ELF-1 (cell line): ENCODE measurements at places on chromosomes 12 and 14.

- no peak for DNase-seq
Measured at GRCh38 chr14:100587086-100587762, at the start of gene BEGAIN. BEGAIN (minus strand) TSS chr14:100587417; CDS start chr14:100587290, 127 bp downstream.

DNA sequence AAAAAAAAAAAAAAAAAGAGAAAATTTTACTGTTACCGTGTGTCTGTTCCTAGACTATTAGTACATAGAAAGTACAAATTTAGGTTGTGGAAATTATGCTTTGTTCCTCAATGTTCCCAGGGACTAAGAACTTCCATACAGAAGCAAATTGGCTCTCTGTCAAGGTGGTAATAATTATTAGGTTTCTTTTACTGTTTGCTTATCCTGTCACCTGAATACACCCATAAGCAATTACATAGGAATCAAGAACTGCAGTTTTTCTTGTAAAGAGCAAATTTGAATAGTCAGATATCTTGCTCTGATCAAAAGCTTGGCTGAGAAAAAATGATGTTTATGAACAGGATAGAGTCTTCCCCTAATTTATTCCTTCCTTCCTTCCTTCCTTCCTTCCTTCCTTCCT lies 191.2 kb downstream of the AEBP2 start:
- no peak for DNase-seq

DNA sequence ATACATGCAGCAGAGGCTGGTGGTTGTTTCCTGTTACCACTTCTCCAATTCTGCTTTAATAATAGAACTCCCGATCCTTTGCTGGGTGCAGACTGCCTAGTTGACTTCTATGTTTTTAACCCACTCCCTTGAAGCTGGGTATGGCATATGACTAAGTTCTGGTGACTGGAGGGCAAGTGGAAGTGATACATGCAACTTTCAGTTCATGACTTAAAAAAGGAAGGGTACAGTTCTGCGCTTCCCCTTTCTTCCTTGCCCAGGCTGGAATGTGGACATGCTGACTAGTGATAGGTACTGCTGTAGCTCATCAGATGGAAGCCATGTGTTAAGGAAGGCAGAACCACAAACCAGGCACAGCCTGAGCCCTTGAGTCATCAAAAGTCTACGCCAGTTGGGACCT lies 2.4 kb upstream of the A2M start:
- DNase-seq = no peak

- no peak for DNase-seq
Measured at GRCh38 chr14:86088156-86088555, 558.2 kb downstream of the FLRT2 start.

DNA sequence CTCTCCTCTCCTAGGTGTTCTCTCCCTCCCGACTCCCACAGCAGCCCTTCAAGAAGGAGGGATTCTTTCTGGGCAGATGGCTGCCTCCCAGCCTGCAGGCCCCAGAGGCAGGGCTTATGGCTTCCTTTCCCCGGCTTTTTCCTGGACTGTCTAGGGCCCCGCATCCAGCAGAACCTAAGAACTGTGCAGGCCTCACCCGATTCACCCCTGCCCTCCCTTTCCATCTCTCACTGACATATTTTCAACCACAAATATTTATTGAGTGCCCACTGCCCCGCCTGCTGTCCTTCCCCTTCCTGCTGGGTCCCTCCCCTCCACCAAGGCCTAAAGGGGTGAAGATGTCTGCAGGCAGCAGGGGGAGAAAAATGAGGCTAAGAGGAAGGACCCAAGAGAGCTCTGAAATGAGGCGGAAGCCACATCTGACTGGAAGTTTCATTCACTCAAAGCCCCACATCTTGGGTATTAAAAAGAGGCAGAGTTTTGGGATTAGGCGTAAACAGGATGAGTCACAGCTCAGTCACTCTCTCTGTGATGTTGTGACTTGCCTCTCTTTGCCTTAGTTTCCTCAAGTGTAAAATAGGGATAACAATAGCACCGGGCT lies 2.9 kb downstream of the SCNN1A start:
- DNase-seq = peak; percentile 27

DNA sequence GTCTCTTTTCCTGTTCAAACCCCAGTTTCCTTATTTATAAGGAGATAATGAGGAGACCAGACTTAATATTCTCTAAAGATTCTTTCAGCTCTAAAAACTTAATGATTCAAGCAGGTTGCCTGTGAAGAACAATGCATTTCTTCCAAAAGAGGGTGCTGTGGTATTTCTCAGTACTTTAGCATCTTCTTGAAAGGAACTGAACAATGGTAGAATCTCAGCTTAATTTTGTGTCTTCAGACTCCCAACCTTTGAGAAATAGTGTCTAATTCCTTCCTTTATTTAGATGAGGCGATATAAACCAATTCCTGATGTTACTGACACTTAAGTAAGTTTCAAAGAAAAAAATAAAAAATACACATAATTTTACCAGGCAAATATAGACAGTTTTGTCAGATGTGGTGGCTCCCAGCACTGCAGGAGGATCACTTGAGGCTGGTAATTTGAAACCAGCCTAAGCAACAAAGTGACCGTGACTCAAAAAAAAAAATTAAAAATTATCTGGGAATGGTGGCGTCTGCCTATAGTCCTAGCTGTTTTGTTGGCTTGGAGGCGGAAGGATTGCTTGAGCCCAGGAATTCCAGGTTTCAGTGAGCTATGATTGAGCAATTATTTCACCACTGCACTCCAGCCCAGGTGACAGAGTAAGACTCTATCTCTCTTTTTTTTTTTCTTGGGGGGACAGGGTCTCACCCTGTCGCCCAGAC lies 76.9 kb upstream of the PSMA6 start:
- DNase-seq = no peak

DNA sequence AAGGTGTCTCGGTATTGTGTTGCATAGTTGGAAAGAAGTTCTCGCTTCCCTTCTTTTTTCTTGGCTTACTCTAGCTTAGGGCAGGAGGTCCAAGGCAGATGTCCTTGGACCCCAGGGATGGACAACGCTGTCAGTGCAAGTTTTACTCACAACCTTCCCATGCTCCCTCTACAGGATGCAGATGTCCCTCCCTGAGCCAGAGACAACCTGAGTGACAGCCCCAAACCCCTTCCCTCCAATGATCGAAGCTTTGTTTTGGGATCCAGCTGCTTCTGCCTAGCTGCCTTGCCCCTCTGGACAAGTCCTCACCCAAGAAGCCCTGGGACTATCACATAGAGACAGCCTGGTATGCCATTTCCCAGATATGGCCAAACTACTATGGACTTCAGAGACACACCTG lies 112.0 kb upstream of the RAP1B start:
- DNase-seq = no peak

- no peak for DNase-seq
Measured at GRCh38 chr12:13210236-13211190, 14.0 kb downstream of the EMP1 start.

DNA sequence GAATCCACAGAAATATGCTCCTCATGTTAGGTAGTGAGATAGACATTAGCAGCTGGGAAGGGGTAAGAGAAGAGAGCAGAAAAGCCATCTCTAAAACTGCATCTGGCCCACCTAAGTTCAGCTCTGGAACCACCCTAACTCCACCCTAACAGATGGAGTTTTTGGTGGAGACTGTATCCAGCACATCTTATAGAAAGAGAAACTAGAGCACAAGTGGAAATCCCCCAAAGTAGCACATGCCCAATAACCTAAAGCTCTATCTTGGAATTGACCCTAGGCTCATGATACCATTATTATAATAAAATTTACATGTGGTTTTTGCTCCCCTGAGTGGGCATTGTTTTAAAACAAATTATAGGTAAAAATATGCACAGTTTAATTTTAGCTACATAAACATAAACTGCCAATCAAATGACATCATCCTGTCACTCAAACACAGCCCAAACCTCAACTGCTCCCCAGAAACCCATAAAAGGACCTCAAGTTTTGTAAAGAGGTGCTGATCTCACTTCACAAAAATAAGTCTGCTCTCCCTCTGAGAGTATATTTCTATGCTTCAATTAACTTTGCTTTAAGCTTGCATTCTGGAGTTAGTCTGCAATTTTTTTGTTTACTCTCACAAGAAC lies 206.4 kb downstream of the PIK3C2G start:
- no peak for DNase-seq
